Stimulated activated CD4-positive, alpha-beta T cell treated with anti-CD3 and anti-CD28 coated beads, TNF-alpha, amount 100 ng/mL, for 48 hours (primary cell): ENCODE measurements at places on chromosomes 4 and X.

- no peak for DNase-seq
Observed at GRCh38 chr4:7992846-7993245, 53.2 kb upstream of the AFAP1 start.

DNA sequence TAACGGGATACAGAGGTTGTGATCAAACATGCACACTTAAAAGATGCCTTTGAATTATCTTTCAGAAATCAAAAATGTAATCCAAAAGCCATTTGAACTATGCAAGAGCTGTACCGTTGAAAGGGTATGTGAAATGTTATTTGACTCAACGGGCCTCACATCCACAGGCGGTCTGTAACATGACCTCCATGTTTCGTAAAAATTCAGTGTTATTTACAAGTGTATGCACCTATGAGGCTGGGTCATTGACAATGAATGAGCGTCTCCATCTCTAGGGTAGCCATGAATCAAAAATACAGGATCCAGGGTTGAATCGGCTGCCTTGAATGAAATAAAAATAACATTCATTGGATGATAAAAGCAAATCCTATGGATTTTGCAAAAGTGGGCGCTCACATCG, 100.1 kb downstream of the CRLF2 start:
- DNase-seq, result no peak

- DNase-seq, result no peak
Observed at GRCh38 chrX:47184486-47184885, 9.1 kb upstream of the UBA1 start.

- no peak for DNase-seq
Observed at GRCh38 chrX:9074326-9074725, 40.4 kb upstream of the FAM9B start.

DNA sequence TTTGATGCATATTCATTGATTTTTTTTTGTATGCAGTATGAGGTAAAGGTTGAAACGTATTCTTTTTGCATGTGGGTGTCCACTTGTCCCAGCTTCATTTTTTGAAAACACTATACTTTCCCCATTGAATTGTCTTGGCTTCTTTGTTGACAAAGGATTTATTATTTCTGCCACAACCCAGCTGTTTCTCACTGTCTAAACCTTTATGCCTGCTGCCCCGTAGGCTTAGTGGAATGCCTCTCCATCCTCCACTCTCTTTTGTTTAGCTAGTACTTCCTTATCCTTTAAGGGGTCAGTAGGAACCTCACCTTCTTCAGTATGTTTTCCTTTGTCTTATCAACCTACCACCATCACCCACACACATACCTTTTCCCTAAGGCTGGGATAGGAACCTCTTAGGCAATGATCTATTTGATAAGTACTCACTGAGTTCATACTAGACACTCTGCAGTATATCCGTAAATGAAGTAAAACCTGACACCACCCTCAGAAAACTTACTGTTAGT, 8.5 kb downstream of the FMR1 start:
- no peak for DNase-seq

GRCh38 chr4:137968956-137969678, 273.0 kb downstream of the SLC7A11 start:
- DNase-seq, result no peak

GRCh38 chrX:66163849-66164411, at the start of gene HEPH:
Gene HEPH, plus strand, starts transcription at chrX:66164247. Its CDS starts 6,324 bp downstream, at chrX:66170571.
- no peak for DNase-seq

DNA sequence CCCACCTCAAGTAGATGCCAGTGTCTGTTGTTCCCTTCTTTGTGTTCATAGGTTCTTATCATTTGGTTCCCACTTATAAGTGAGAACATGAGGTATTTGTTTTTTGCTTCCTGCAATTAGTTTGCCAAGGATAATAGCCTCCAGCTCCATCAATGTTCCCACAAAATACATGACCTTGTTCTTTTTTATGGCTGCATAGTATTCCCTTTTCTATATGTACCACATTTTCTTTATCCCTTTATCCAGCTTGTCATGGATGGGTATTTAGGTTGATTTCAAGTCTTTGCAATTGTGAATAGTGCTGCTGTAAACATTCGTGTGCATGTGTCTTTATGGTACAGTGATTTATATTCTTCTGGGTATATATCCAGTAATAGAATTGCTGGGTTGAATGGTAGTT, 138.4 kb downstream of the GLRA3 start:
- no peak for DNase-seq

- DNase-seq, result no peak
Observed at GRCh38 chr4:68904786-68905185, 46.8 kb downstream of the UGT2A3 start.

GRCh38 chr4:1234309-1234695, 14.6 kb downstream of the CTBP1 start:
- no peak for DNase-seq

DNA sequence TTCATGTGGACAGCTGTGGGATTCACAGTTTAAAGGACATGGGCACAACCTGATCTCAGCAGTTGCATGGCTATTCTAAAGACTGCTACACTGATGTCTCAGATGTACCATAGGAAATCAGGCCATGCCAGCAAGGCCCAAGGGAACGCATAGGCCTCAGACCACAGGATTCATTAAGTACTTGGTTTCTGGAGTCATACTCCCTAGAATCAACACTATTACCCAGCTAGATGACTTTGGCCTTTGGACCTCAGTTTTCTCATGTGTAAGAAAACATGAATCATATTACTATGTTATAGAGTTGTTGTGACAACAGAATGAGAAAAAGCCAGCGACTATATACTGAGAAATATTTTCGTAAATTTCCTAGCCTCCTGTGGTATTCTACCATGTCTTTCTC, 67.9 kb downstream of the NHS start:
- DNase-seq, result no peak

GRCh38 chrX:126719208-126719607, 100.3 kb upstream of the PRR32 start:
- DNase-seq, result no peak

DNA sequence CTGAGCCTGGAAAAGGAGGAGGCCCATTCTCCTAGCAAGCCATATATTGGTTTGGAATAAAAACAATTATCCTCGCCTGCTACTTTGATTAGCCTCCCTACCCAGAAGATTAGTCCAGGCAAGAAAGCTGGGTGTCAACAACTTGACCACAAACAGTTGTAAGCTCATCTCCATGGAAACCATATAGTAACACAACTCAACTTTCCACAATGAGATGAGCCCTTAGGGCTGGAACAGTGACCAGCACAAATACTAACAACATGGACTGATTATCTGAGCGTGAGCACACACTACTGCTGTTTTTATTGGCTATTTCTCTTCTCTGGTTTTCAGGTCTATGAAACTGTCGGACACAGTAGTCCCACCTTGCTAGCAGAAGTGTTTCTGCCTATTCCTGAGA, 80.8 kb downstream of the CC2D2A start:
- no peak for DNase-seq

DNA sequence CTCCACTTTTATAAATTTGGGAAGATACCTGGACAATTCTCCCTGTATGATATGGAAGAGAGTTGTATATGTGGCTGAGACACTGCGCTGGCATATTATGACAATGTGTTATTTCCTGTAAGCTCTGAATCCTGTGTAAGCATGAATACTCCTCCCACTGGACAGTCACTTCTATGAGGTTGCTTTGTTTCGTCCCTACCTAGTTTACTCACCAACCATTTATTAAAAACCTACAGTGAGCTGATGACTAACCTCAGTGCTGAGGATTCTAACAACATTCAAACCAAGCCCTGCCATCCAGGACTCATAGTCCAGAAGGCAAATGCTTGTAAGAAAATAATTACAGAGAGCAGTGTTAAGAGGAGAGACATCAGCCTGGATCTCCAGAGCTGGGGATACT, 1632.9 kb upstream of the TENM3 start:
- DNase-seq, result no peak

DNA sequence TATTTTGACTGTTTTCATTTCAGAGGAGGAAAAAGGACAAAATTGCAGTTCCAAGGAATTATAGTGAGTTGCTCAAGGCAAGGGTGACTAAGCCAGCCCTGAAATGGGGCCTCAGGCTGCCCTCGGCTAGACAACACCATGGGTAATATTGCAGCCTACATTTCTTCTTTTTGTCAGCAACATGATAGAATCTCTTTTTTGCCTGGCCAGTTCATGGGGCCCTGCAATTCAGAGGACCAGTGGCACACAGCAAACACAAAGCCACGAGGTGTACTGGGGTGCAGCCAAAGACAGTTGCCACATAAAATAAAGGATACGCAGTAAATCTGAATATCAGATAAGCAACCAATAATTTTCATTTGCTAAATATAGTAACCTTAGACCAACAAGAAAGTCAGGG, 41.8 kb downstream of the RBM47 start:
- no peak for DNase-seq
